RCC 7860 (cell line): ENCODE measurements at places on chromosomes 16 and 17.

GRCh38 chr17:74153821-74154430 lies 49.6 kb upstream of the RPL38 start:
- DNase-seq = no peak

DNA sequence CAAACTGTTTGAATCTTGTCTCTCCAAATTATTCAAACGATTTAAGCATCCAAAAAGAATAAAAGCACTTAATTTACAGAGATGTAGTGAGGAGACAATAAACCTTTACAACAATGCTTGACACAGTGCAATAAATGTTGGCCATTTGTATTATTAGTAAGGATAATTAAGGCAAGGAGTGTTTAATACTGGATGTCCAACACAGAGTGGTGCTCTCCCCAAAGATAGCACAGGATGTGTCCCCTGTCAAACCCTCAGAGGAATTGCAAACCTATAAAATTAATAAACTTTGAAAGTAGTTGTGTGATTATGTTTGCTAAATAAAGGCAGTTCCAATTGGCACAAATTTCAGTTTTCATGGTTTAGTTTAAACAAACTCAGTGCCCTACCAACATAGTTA lies 253.0 kb upstream of the AXIN2 start:
- DNase-seq = no peak

GRCh38 chr16:86245895-86246294 lies 264.4 kb upstream of the FOXF1 start:
- DNase-seq = no peak

- no peak for DNase-seq
Observed at GRCh38 chr17:60631119-60631518, 31.1 kb downstream of the PPM1D start.

DNA sequence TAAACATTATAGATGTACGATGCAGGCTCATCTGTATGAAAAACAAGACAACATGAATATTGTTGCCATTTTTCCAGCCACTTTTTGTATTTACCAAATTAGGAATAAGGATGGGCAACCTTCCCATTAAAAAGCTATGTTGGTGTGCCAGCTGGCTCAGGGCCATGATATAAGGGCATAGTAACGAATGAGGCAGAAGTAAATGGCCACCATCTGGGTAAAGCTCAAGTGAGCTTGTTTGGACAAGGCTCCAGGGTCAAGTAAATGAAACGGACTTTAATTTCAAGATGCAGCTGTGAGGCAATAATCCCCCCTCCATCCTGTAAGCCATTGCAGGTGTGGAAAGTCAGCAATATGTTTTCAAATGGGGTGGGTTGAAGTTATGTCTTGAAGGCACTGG lies 930.9 kb upstream of the CDH8 start:
- no peak for DNase-seq

GRCh38 chr17:72119873-72120641 lies 763 bp upstream of the SOX9 start:
- DNase-seq = no peak

- DNase-seq = no peak
Observed at GRCh38 chr16:7394720-7395336, 62.2 kb downstream of the RBFOX1 start.

DNA sequence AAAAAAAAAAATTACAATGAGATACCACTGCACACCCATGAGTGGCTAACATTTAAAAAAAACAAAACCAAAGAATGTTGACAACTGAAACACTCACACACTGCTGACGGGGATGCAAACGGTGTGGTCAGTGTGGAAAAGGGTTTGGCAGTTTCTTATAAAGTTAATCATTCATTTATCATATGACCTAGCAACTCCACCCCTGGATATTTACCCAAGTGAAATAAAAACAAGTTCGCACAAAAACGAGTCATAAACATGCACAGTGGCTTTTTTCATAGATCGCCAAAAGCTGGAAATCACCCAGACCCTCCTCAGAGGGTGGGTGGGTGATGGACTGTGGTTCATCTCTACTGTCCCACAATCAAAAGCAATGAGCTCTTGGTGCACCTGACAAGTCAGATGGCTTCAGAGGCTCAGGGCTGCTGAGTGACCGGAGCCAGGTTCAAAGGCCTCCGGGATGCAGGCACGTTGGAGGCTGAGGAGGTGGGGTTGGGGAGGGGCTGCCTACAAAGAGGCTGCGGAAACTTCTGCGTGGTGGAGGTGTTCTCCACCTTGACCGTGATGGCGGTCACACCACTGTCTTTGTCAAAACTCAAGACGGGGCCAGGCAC lies 14.2 kb downstream of the RAB40B start:
- DNase-seq = peak; percentile 38

GRCh38 chr17:31492880-31493655 lies 101.6 kb downstream of the RAB11FIP4 start:
- no peak for DNase-seq

DNA sequence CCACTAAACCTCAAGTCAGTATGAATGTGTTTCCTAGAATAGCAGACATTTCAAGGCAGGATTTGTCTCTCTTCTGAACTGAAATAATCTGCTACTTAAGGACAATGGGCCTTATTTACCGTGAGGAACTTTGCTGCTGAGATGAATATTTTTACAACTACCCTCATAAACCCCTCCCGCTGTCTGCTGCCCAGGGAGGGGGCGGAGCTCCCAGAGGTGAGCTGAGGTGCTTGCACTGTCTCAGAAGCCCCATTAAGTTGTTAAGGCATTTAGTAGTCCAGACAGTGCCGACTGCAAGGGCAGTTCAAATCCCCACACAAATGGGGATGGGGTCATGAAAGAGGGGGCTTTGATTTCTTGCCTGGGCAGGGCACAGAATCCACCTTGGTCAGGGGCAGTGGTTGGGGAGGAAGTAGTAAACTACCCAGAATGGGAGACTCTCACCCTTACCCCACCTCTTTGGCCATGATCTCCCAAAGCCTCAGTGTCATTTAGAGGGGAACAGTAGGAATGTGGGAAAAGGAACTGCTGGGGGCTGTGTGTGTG lies 19.2 kb downstream of the HNF1B start:
- no peak for DNase-seq

DNA sequence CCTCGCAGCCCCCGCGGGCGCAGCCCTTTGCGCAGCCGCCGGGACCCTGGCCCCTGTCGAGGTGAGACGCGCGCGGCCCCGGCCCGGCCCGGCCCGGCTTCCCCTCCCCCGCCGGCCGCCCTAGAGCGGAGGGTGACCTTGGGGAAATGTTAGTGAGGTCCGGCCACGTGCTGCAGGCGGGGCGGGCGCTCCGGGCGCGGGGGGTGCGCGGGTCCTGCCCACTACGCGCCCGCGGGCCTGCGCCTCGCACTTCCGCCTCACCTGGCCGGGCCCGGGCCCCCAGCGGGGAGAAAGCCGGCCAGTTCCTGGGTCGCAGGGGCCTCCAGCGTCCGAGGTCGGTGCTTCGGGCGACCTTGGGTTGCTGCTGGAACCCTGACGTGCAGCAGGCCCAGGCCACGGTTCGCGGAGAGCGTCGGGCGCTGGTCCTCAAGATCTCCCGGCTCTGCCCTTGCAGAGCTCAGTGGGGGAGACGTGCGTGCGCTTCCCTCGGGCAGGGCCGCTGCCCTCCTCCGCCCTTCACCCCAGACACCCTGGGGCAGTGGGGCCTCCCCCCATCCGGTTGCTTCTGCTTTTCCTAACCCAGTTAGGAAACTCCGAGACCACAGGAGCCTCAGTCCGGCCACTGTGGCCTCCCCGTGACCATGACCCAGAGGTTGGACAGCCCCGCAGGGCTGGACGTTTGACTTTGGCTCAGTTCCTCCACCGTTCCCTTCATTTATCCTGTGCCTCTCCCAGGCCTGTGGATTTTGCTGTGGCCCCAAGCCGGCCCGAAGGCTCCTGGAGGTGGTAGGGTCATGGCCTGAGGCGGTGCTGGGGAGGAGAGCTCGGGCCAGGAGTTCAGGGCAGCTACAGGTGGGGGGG lies 791 bp downstream of the MCRIP2 start:
- peak; percentile 7 for DNase-seq

DNA sequence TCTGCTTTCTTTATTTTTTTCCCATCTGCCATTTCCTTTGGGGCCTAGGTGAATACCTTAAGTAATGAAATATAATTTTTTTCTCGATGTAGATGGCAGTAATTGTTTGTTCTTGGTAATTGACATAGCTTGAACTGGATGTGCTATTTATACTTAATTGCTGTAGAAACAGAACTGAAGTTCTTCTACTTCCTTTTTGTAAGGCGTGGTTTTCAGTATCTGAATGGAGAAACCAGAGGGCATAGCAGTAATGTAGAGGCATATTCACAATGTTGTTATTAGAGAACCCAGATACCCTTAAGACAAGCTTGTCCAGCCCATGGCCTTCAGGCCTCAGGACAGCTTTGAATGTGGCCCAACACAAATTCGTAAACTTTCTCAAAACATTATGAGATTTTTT lies 16.4 kb downstream of the ATP6V0A1 start:
- DNase-seq = no peak

DNA sequence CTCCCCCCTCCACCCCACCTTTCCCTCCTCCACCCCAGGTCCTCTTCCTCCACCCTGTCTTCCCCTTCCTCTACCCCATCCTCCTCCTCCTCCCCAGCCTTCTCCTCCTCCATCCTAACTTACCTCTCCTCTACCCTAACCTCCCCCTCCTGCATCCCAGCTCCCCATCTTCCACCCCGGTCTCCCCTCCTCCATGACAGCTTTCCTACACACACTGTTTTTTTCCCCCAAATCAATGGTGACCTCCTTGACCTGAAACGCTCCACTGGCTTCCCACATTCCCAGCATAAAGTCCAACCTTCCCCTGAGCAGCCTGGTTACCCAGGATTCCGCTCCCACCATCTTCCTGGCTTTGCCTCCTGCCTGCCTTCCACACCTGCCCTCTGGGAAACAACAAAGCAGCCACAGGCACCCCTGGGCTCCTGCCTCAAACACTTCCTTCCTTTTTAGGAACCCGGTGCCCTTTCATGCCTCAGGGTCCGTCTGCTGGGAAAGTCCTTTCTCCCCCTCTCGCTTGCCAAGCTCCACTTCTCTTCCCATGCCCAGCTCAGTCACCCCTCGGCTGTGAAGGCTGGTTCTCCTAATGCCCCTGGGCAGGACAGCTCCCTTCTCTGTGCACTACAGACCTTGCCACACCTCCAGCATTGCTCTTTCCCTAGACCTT lies 2.1 kb downstream of the RGS9 start:
- DNase-seq = no peak

DNA sequence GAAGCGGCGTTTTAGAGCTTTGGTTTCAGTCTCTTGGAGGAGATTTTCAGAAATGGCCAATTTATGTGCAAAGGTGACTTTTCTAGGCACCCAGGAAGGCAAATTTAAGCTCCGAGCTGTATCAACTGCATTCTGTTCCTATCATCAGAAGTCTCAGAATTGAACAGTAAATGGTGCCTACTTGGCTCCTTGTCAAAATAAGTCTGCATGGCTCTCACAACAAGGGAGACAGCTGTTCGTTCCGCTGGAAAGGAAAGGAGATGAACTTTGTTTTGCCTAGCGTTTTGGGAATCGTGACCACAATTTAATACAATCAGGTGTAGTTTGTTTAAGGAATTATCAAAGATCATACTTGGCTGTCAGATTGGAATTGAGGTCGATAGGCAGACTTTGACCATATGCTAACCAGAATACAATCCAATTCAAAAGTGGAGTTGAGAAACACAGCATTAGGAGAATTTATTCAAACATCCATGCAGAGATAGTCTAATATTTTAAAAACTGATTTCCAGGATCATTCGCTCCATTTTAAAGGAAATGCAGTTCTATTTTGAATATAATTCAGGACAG lies 139.4 kb downstream of the CPPED1 start:
- DNase-seq = no peak

- no peak for DNase-seq
Observed at GRCh38 chr17:8947201-8947600, 18.3 kb downstream of the PIK3R5 start.

- DNase-seq = no peak
Observed at GRCh38 chr16:30473231-30474073, 910 bp downstream of the ITGAL start.

GRCh38 chr17:82655523-82655922 lies 7.3 kb upstream of the WDR45B start:
- no peak for DNase-seq

GRCh38 chr17:39782481-39782880 lies 44.7 kb downstream of the GRB7 start:
- no peak for DNase-seq

DNA sequence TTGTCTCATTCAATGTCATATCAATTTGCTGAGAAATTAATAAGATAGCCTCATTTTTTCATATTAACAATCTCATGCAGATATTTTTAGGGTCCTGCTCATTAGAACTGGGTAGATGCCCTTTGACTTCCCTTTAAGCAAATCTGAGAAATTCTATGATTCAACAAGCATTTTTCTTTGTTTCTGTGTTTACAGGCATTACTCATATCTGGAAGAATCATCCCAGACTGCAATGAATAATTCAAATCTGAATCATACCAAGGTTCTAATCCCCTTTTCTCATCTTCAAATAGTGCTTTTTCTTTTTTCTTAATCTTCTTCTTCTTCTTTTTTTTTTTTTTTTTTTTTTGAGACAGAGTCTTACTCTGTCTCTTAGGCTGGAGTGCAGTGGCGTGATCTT lies 69.2 kb upstream of the KIFC3 start:
- DNase-seq = peak; percentile 59

- DNase-seq = peak; percentile 38
Observed at GRCh38 chr16:66926171-66926947, 1.0 kb upstream of the RRAD start.
